ENCODE measurements at places on chromosomes 7 and 10. TPM values are rescaled to one million over a fixed set of nuclear protein-coding genes. Genes with fewer than 3 reads are reported as not detected.

The TMEM236 gene
- polyA plus RNA-seq, result 0.06 TPM

DNA sequence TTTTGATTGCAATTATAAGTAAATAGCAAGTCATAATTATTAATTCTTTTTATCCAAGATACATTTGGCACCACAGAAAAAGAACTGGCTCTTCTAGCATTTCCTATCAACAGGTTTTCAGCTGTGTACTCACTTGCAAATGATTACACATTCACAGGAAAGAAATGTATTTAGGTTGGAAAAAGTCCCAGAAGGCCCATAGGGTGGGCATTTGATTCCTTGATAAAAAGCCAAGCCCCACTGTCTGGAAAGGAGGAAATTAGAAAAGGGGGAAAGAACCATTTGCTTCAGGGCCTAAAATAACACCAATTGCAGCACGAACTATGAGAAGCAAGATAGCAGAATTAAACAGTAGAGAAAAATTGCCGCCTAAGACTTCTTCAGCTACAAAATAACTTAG is 80.8 kb upstream of the COL1A2 start:
- no peak for DNase-seq

DNA sequence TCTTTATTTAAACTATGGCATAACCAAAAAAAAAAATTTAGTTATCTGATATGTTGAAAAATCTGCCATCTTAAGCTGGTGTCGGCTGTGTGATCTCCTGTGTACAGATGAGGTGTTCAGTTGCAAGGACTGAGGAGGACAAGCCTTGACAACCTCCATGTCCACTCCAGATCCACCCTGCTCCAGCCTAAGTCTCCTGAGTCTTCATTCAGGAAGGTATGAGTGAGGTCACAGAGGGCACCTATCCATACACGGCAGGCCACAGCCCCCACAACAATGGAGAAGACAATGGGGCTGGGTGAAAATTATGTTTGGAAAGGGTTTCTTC is 16.1 kb downstream of the TARP start:
- DNase-seq, result no peak

The LIPN gene
- polyA plus RNA-seq, result not detected

DNA sequence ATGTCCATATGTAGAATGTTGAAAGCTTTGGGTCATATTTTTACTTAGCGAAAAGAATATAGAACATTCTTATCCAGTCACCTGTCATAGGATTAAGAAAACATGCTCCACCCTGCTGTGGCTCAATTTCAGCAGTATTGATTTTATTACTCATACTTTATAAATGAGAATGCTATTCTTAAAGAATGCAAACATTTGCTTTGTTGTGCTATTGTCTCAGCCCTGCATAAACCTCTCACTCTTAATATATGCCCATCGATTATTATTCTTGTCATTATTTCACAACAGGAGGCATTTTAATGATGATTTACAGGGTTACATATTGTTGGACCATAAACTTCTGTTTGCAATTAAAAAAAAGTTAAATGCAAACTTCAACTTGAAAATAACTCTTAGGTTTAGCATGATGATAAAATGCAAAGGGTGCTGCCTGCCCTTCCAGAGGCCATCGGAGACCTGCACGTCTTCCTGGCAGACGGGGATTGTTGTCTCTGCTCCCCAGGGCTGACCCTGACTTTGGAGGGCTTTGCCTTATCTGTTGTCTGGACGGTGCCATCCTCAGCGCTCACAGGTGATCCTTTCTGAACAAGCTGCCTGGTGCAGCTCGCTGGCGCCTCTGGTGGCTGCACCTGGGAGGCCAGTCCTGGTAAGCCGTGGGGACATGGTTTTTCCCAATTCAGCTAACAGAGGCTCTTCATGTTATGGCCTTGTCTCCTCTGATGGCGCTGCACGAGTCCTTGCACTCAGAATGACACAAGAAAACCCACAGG is 50.0 kb upstream of the SHH start:
- DNase-seq, result peak; percentile 4

The GSDME gene
- 56.3 TPM for polyA plus RNA-seq

DNA sequence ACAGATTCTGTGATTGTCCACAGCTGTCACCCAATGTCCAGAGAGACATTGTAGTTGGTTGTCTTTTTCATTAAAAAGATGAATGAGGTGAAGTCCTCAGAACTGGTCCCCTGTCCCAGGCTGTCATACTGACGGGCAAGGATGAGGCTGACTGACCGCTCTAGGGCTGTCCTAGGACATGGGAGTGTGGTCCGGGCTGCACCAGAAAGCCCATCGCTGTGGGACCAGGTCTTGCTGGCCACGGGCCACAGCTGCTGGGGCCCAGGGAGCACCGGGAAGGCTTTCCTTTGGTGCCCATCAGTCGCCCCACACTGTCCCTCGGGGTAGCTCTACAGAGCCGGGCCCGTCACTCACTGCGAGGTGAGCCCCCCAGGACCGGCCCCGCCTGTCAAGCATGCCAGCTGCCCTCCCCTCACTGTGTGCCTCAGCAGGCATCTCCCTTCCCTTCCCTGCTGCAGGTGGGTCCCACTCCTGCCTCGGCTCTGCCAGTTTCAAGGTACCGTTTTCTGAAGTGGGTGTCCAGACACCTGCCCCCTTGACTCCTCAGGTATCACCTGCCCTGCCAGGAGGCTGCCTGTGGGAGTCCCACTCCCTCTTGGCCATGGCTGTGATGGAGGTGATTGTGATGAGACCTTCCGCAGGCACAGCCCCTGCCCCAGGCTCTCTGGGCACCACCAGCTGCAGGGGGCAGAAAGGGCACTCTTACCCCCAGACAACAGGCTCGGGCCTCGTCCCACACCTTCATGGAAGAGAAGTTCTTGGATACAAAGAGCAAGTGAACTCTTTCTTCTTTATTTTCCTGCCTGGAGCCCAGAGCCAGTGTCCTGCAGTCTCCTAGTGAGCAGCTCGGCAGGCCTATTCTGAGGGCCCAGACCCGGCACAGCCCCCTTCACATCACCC is 21.7 kb downstream of the LRRC27 start:
- no peak for DNase-seq

- DNase-seq, result no peak
Measured at GRCh38 chr10:20593649-20594048, 303.5 kb downstream of the NEBL start.

The PLPP4 gene
- 0.39 TPM for polyA plus RNA-seq

The PAX4 gene
- not detected for polyA plus RNA-seq

DNA sequence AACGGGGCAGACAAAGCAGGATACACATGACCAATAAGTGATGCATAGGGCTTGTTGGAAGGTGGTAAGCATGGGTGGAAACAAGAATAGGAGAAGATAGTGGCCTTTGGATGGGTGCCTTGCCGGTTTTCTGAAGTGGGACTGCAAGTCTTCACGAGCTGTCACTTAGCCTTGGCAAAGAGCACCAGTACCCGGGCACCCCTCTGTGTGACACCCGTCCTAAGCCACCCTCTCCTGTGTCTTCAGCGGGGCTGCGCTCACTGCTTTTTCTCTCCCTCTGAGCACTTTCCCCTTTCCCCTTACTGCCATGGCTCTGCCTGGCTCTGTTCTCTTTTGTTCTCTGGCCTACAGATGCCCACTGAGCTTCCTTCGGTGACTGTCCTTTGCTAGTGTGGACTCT is 399.7 kb upstream of the MKI67 start:
- DNase-seq, result no peak

DNA sequence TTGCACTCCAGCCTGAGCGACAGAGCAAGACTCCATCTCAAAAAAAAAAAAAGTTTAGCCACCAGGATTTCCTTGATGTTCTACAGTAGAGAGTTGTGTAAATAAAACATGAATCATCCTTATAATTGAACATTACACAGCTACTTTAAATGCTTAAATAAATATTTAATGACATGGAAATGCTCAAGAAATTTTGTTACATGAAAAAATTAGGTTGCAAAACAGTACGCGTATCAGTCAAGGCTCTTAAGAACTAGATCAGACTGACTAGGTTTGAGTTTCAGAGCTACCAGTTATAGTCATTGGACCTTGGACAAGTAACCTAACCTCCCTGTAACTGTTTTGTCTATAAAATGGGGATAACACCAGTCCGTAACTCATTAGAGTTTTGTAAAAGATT is 38.7 kb upstream of the GSAP start:
- no peak for DNase-seq

Measured in mammary epithelial cell (primary cell).